ENCODE measurements at places on chromosomes 13 and 19. TPM values are rescaled to one million over a fixed set of nuclear protein-coding genes. Genes with fewer than 3 reads are reported as not detected.

DNA sequence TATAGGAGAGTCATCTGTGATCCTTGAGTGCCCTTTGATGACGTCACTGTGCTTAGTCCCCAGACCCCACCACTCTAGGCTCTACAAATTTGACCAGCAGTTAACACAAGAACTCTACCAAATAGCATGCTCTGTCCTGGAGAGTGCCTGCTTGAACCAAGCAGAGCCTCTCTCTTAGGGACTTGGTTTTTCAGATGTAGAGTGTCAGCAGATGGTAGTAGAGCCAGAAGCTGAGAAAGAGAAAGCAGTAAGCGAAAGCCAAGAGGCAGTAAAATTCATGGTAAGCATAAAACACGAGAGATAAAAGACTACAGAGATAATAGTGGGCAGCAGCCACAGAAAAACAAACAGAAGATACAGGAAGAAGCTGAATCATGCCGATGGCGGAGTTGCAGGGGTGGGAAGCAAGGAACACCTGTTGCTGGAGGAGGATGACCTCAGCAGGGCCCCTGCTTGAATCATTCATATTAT lies 193.3 kb downstream of the SLC7A1 start:
- DNase-seq: no peak

DNA sequence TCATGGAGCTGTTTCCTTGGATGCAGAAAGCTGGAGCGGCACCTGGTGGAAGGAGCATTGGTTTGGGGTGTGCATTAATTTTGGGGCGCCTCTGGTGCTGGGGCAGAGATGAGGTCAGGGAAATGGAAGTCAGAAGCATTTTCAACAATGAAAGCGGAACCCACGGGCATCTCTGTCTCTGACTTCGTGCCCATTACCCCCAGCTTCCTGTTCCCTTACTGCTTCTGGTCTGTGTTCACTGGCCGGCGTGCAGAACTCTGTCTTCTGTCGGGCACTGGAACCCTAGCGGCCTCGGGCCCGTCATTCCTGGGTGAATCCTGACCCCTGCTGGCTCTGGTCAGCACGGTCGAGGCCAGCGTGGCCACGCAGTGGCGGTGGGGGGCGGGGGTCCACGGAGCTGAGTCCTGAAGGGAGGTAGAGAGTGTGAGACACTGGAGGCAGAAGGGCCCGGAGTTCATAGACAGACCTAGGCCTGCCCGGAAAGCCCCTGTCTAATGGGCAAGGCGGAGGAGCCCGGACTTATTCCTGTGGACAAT lies 7.9 kb upstream of the LINGO3 start:
- no peak for DNase-seq

Gene SIGLEC12
- not detected for total RNA-seq

Gene POGLUT2
- 15.3 TPM for total RNA-seq

Gene PSMD8
- 121 TPM for total RNA-seq
